ENCODE measurements at places on chromosomes 16 and 17.

GRCh38 chr17:37848690-37849616, 75.3 kb upstream of the TBC1D3K start:
- no peak for DNase-seq

DNA sequence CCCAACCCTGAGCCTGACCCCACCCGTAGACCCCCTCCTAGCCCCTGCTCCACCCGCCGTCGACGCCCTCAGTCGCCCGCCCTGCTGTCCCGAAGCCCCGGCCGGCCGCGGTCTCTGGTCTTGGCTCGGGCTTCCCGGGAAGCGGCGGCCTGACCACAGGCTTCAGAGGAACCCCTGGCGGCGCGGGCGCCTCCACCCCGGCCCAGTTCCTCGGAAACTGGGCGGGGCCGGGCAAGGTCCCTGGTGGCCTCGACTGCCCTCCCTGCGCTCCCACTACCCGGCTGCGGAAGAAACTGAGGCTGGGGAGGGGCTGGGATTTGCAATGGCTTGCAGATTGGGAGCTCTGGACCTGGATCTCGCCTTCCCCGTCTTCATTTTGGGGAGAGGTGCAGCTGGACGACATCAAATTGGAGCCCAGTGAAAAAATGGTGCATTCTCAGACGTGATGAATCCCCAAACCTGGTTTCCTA, 692 bp upstream of the SOCS1 start:
- no peak for DNase-seq

DNA sequence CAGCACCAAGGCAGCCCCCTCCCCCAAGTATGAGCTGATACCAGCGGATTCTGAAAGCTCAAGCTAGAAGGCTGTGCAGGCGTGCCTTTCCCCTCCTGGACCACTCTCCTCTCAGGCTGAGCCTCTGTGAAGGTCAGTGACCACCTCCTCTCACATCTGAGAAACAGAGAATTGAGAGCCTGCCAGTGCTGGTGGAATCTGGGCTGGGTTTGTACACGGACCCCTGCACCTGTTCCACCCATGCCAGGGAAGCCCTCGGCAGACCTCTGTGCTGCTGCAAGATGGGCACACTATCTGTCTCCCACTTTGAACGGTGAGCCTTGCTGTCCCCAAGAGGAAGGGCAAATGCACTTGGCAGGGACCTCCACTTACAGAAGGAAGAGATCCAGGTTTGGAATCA, 54.7 kb upstream of the SDK2 start:
- DNase-seq = no peak

- DNase-seq = no peak
Observed at GRCh38 chr17:40103688-40104087, 3.3 kb upstream of the NR1D1 start.

DNA sequence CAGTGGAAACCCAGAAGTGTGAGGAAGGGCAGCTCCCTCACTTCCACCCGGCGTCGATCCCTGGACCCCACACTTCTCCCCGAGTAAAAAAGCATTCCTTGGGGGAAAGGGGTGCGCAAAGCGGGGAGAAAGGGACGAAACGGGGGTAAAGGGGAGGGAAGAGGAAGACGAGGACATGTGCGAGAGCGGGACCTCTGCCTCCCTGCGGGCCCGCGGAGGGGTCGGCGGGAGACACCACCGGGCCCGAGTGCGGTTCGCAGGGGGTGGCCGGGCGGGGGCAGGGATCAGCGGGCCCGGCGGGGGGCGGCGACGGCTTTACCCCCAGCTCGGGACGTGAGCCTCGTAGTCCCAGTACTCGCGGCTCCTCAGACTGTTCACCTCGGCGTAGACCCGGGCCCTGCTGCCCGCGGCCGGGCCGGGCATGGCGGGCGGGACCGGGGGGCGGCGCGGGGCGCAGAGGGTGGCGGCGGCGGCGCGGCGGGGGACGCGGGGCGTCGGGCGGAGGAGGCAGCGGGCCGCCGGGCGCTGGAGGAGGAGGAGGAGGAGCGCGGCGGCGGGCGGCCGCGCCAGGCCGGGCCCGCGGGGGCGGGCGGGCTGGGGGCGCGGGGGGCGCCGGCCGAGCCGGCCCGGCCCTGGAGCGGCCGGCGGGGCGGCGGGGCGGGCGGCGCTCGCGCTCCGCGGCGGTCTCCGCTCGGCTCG, 443 bp downstream of the CSNK2A2 start:
- no peak for DNase-seq

- no peak for DNase-seq
Observed at GRCh38 chr16:49531931-49532840, 158.6 kb downstream of the C16orf78 start.

GRCh38 chr17:43338886-43339516, 59.8 kb upstream of the ARL4D start:
- DNase-seq = no peak

Data from cortex of kidney (tissue), 1 donor.